Tibial nerve (tissue), 4 donors: ENCODE measurements at places on chromosomes 7 and 10. TPM values are rescaled to one million over a fixed set of nuclear protein-coding genes. Genes with fewer than 3 reads are reported as not detected.

GRCh38 chr7:149166142-149166541 is 18.9 kb downstream of the ZNF398 start:
- H3K4me3 ChIP-seq: no peak overlapping the region
- no peaks in the 10 kb centered on the region for H3K4me1 ChIP-seq
- H3K27ac ChIP-seq: no peak overlapping the region
- DNase-seq: no peak

DNA sequence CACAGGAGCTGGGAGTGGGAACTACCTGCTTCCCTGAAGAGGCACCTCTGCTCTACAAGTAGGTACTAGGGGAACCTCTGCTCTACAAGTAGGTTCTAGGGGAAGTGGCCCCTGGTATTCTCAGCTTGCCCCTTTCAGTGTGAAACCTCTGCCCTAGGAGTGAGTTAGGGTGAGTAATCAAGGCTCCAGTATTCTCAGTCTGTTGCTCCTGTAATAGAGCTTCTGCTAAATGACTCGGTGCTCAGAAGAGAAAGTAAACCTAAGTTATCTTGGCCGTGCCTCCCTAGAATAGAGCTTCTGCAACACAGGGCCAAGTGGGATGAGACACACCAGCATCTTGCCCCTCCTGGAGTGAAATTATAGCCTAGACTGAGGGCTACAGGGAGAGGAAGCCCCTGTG is 13.4 kb upstream of the RASSF4 start:
- no peaks in the 10 kb centered on the region for H3K36me3 ChIP-seq
- peaks cover 19% of the 10 kb centered on the region for H3K4me1 ChIP-seq
- no peak for DNase-seq

DNA sequence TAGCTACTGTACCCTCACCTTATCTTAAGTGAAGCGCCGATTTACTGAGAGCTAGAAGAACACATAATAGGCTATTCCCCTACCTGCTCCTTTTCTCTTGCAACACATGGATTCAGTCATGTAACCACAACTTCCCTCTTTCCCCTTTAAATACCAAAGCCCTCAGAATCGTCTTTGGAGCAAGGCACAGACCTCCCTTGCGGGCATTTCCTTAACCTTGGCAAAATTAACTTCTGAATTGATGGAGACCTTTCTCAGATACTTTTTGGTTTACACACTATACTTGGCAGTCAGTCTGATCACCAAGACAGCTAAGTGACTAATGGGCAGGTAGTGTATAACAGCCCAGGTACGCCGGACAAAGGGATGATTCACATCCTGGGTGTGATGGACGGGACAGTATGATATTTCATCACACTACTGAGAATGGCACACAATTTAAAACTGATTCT is 72.7 kb upstream of the SEC61G start:
- no peaks in the 10 kb centered on the region for H3K36me3 ChIP-seq
- H3K4me3 ChIP-seq: no peak overlapping the region
- no peak for DNase-seq
- H3K27me3 ChIP-seq: no peaks in the 10 kb centered on the region
- H3K4me1 ChIP-seq: no peaks in the 10 kb centered on the region
- no peak overlapping the region for H3K27ac ChIP-seq

GRCh38 chr10:74078037-74078436 is 72.6 kb downstream of the AP3M1 start:
- no peaks in the 10 kb centered on the region for H3K27me3 ChIP-seq
- DNase-seq: no peak
- H3K36me3 ChIP-seq: peaks cover 2% of the 10 kb centered on the region
- H3K4me3 ChIP-seq: no peak overlapping the region

- H3K27me3 ChIP-seq: no peaks in the 10 kb centered on the region
- no peaks in the 10 kb centered on the region for H3K4me1 ChIP-seq
- H3K36me3 ChIP-seq: no peaks in the 10 kb centered on the region
- no peak for DNase-seq
- H3K4me3 ChIP-seq: no peak overlapping the region
Observed at GRCh38 chr10:63375458-63375857, 90.3 kb downstream of the JMJD1C start.

DNA sequence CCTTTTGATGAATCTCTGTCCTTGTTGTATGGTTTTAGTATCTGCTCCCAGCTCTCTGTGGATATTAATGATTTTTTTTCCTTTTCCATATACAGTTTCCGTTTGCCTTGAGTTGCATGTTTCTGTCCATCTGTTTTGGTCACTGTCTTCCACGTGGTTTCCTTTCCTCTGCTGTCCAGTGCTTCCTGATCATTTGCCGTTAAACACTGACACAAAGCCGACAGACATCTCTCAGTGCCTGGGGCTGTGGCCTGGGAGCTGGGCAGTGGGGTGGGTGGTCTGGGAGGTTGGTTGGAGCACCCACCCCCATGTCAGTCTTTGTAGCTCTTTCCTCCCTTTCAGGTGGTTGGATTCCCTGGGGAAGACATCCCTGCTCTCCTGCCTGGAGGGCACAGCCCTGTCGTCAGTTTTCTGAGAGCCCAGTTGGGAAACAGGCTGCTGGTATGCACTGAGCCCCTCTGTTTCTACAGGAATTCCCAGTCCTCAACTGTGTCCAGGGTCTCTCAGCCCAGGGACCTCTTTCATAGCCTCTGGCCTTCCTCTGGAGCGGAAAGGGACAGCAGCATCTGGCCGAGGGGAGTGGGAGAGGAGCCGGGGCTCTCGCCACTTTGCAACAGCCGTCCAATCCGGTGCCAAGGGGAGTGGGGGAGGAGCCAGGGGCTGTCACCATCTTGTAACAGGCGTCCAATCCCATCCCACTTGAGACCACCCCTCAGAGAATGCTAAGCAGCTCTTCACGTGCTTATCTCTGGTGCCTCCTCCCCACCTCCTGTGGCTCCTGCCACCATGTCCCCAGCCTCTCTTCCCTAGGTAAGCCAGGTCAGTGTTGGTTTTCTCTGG is 26.7 kb upstream of the MKI67 start:
- no peak overlapping the region for H3K4me3 ChIP-seq
- H3K36me3 ChIP-seq: no peaks in the 10 kb centered on the region
- no peak overlapping the region for H3K27ac ChIP-seq

DNA sequence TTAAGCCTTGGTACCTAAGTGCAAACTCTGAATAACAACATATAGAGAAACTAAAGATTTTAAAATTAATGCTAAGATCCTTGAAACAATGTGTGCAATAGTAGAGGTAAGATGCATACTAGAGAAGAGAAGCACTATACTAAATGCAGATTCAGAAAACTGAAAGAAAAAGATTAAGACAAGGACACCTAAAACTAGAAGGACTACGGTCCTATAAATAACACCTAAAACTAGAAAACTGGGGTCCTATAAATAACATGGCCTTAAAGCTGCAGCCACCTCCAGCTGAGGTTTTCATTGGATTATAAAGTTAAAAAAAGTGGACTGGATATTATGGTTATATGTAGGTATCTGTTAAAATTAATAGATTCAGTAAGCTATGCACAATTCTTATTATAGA is 320.9 kb downstream of the IPMK start:
- no peaks in the 10 kb centered on the region for H3K36me3 ChIP-seq
- H3K27ac ChIP-seq: no peak overlapping the region
- no peak for DNase-seq
- H3K27me3 ChIP-seq: no peaks in the 10 kb centered on the region

DNA sequence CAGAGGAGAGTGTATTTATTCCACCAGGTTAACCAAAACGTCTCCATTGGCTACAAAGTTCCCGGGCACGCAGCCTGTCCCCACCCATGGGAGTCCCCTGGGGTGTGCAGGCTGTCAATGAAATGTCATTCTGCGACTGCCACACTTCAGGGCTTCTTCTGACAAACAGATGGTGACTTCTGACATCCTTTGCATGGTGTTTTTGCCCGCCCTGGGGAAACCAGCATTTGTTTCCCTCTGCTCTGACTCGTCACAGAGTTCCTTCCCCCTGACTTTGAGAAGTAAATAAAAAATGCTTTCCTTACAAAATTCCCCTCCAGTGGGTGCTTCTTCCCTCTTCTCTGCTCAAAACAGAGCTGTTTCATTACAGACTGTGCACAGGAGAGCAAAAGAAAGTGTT is 38.2 kb downstream of the TNS3 start:
- no peaks in the 10 kb centered on the region for H3K27me3 ChIP-seq
- no peaks in the 10 kb centered on the region for H3K4me1 ChIP-seq
- H3K4me3 ChIP-seq: no peak overlapping the region
- H3K36me3 ChIP-seq: no peaks in the 10 kb centered on the region
- no peak for DNase-seq
- H3K27ac ChIP-seq: peak overlapping the region; percentile 52

- H3K27me3 ChIP-seq: no peaks in the 10 kb centered on the region
- no peaks in the 10 kb centered on the region for H3K36me3 ChIP-seq
- no peak for DNase-seq
- no peak overlapping the region for H3K27ac ChIP-seq
Observed at GRCh38 chr10:56679578-56679977, 318.5 kb upstream of the ZWINT start.

- no peak for DNase-seq
- no peaks in the 10 kb centered on the region for H3K27me3 ChIP-seq
- no peak overlapping the region for H3K4me3 ChIP-seq
- H3K36me3 ChIP-seq: peaks cover 3% of the 10 kb centered on the region
Observed at GRCh38 chr10:95260909-95261552, 29.8 kb downstream of the PDLIM1 start.

- H3K27me3 ChIP-seq: no peaks in the 10 kb centered on the region
- H3K36me3 ChIP-seq: no peaks in the 10 kb centered on the region
- H3K4me1 ChIP-seq: no peaks in the 10 kb centered on the region
- H3K27ac ChIP-seq: no peak overlapping the region
Observed at GRCh38 chr7:45293295-45293942, 135.8 kb downstream of the RAMP3 start.

- no peak for DNase-seq
- H3K27ac ChIP-seq: no peak overlapping the region
Observed at GRCh38 chr10:4450981-4451908, 374.8 kb upstream of the AKR1E2 start.

GRCh38 chr7:36994456-36995112 is 270.3 kb upstream of the AOAH start:
- no peak for DNase-seq
- no peaks in the 10 kb centered on the region for H3K4me1 ChIP-seq
- H3K27me3 ChIP-seq: no peaks in the 10 kb centered on the region

DNA sequence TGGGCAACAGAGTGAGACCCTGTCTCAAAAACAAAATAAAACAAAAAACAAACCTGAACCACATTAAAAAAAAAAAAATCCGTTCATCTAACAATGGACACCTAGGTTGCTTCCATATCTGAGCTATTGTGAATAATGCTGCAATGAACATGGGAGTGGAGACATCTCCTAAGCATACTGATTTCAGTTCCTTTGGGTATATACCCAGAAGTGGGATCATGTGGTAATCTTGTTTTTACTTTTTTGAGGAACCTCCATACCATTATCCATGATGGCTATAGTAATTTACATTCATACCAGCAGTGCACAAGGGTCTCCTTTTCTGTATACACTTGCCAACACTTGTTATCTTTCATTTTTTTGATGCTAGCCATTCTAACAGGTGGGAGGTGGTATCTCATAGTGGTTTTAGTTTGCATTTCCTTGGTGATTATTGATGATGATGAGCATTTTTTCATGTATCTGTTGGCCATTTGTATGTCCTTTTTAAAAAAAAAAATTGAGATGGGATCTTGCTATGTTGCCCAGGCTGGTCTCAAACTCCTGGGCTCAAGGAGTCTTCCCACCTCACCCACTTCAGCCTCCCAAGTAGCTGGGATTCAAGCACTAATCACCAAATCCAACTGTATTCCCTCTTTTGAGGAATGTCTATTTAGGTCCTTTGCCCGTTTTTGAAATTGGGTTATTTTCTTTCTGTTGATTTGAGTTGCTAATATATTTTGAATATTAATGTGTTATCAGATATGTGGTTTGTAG is 17.5 kb downstream of the CDK13 start:
- no peaks in the 10 kb centered on the region for H3K36me3 ChIP-seq
- H3K27me3 ChIP-seq: no peaks in the 10 kb centered on the region
- no peak for DNase-seq
- no peak overlapping the region for H3K4me3 ChIP-seq

- no peak for DNase-seq
- H3K36me3 ChIP-seq: no peaks in the 10 kb centered on the region
- H3K4me3 ChIP-seq: no peak overlapping the region
- H3K27ac ChIP-seq: no peak overlapping the region
- peaks cover 46% of the 10 kb centered on the region for H3K4me1 ChIP-seq
Observed at GRCh38 chr10:19833170-19833824, 17.1 kb downstream of the PLXDC2 start.

DNA sequence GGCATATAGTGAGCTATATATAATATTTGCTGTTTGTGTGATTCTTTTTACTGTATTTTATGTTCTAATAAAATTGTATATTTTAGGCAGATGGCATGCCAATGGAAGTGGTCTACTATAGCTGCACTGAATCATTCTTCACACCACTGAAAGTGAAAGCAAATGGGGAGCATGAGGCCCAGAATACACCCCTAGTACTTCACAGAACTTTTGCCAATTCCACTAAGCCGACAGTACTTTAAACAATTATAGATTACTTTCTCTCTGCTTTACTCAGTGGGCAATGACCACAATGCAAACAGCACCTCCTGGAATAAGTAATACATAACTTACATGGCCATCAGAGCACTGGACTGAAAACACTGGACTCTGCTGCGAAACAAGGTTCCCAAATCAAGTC is 70.2 kb downstream of the ANKRD26 start:
- no peak overlapping the region for H3K4me3 ChIP-seq
- H3K4me1 ChIP-seq: no peaks in the 10 kb centered on the region
- DNase-seq: no peak
- H3K27ac ChIP-seq: no peak overlapping the region
- no peaks in the 10 kb centered on the region for H3K27me3 ChIP-seq

- H3K27ac ChIP-seq: peak overlapping the region; percentile 82
- peak overlapping the region; percentile 65 for H3K4me3 ChIP-seq
- peaks cover 7% of the 10 kb centered on the region for H3K4me1 ChIP-seq
- no peaks in the 10 kb centered on the region for H3K36me3 ChIP-seq
Observed at GRCh38 chr7:107564553-107565298, 955 bp downstream of the DUS4L start.

DNA sequence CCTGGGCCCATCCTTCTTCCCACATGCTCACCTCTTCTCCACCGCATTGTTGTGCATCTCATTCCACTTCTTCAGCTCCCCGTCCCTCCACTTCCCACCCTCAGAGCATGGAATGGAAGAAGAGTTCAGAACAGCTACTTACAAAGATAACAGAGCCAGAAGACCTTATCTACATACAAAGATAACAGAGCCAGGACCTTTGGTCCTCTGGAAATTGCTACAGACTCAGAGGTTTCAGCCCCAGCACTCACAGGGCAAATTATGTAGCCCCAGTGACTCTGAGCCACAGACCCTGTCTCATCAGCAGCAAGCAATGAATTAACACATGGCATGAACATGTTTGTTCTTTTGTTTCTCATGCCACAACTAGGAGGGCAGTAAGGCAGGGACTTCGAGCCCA is 28.7 kb upstream of the SLC29A3 start:
- H3K4me1 ChIP-seq: peaks cover 16% of the 10 kb centered on the region
- H3K4me3 ChIP-seq: no peak overlapping the region
- H3K36me3 ChIP-seq: peaks cover 8% of the 10 kb centered on the region
- no peak overlapping the region for H3K27ac ChIP-seq

Gene GRID1
- total RNA-seq: 10.5 TPM

Gene CAV2
- total RNA-seq: 121 TPM

Gene SPACDR
- 1.8 TPM for total RNA-seq

Gene TMEM213
- not detected for total RNA-seq

Gene C7orf33
- total RNA-seq: not detected

Gene CALHM3
- total RNA-seq: not detected

Gene FXYD4
- not detected for total RNA-seq

Gene CEP41
- 5.7 TPM for total RNA-seq

Gene CLCN1
- not detected for total RNA-seq

Gene VSIR
- total RNA-seq: 227 TPM

Gene AFAP1L2
- total RNA-seq: 176 TPM

Gene VSTM2A
- not detected for total RNA-seq

Gene FZD1
- 71.9 TPM for total RNA-seq
